ENCODE measurements at places on chromosomes 12 and 14. TPM values are rescaled to one million over a fixed set of nuclear protein-coding genes. Genes with fewer than 3 reads are reported as not detected.
A peak's percentile ranks its signal among the peaks of the same experiment; 100 is the strongest.

DNA sequence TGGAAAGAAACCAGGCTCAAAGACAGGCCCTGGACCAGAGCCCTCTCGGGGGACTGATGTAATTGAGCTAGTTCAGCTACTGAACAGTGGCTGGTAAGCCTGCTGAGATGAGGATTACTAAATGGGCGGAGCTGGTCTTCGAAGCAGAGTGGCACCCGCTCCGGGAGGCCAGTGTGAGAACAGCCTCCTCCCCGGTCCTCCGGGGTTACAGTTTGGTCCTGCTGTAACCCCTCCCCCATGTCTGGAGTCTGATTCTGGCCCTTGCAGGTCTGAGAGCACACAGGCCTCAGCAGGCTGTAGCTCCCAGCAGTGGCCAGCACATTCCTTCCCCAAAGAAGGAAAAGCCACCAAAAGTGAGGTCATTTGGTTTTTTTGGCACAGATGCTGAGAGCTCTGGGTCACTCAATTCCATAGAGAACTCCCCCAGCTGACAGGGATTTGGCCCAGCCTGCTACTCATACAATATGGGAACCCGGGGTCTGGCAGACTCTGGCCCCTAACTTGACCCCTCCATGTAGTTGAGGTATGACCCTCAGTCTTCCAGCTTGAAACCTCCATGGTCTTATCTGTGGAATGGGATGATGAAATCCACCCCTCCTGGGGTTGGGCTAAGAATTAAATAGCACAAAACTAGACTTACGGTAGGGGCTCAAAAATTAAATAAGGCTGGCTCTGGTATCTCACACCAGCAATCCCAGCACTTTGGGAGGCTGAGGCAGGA is 39.0 kb downstream of the ACTN1 start:
- DNase-seq: no peak

GRCh38 chr14:91418387-91419043 is 895 bp upstream of the CCDC88C start:
- peak; percentile 84 for DNase-seq

- no peak for DNase-seq
These were observed 168.6 kb downstream of the CPNE8 start for GRCh38 chr12:38736821-38737220.

Gene CLEC4A
- 0.50 TPM for total RNA-seq

Gene COA8
- 31.0 TPM for total RNA-seq

Gene CNTN1
- total RNA-seq: not detected

Gene HOXC4
- 0.15 TPM for total RNA-seq

Gene NGB
- not detected for total RNA-seq

- DNase-seq: no peak
These were observed 6.6 kb downstream of the TTC9 start for GRCh38 chr14:70648346-70648745.

- no peak for DNase-seq
These were observed 78.6 kb upstream of the PAWR start for GRCh38 chr12:79769189-79769859.

DNA sequence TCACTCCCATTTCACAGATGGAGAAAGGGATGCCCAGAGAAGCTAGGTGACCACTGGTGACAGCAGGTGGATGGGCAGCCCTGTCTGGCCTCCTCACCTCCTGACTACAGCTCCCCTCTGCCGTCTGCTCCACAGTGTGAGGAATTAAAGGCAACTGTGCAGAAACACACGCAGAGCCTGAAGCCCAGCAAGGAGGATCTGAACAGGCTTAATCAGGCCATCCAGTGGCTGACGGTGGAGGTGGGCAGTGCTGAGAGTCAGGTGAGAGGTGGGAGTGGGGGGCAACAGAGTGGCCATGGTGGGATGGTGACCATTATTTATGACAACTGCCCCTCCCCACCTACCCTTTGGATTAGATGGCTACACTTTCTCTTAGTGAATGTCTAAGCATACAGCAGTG is 1.2 kb downstream of the KRT86 start:
- no peak for DNase-seq

- DNase-seq: no peak
These were observed 86.3 kb downstream of the DRAM1 start for GRCh38 chr12:101963697-101964096.

DNA sequence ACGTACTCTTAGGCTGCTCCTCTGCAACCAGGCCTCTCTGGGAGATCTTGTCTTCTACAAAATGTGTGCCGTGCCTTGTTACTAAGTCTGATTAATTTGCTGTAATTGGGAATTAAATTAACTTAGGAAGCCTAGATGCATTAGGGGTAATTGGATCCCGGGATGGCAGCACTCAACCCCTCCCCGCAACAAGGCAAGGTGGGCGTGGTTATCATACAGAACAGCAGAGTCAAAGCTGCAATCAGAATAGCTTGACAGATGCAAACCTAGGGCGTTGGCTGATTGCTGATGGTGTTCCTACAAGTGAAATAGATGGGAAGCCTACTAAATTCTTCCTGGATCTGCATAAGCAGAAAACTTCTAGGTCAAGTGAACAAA is 34.5 kb upstream of the NFYB start:
- no peak for DNase-seq

Data from activated CD4-positive, alpha-beta memory T cell treated with anti-CD3 and anti-CD28 coated beads, Interleukin-2, amount 10 ng/mL, durations not matched to agents 7 days and 5 days (primary cell).